ENCODE measurements at places on chromosomes 6 and 20.

- DNase-seq = no peak
Observed at GRCh38 chr20:32762754-32763201, 593 bp downstream of the DNMT3B start.

- DNase-seq = peak; percentile 75
Observed at GRCh38 chr6:19757036-19757435, 80.1 kb upstream of the ID4 start.

GRCh38 chr6:4670824-4671409, 105.3 kb upstream of the CDYL start:
- DNase-seq = no peak

DNA sequence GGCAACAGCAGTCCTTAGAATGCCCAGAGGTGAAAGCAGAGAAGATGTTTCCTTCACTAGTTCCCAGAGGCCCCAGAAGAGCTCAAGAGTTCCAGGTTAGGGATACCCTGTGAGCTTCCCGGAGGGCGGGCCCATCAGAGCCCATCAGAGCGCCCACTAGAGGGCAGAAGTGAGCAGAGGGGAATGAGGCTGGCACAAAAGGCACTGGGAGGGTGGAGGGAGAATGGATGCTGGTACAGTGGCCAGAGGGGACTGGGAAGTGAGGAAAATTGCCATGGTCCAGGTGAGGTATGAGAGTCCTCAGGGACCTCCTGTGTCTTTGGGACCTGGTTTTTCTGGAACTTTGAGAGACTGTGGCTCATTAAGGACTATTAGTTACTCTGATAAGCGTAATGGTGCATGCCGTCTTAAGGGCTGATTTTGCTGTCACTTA, 57.3 kb downstream of the LINC00237 start:
- no peak for DNase-seq

- DNase-seq = no peak
Observed at GRCh38 chr6:14922706-14923460, 323.0 kb upstream of the JARID2 start.

DNA sequence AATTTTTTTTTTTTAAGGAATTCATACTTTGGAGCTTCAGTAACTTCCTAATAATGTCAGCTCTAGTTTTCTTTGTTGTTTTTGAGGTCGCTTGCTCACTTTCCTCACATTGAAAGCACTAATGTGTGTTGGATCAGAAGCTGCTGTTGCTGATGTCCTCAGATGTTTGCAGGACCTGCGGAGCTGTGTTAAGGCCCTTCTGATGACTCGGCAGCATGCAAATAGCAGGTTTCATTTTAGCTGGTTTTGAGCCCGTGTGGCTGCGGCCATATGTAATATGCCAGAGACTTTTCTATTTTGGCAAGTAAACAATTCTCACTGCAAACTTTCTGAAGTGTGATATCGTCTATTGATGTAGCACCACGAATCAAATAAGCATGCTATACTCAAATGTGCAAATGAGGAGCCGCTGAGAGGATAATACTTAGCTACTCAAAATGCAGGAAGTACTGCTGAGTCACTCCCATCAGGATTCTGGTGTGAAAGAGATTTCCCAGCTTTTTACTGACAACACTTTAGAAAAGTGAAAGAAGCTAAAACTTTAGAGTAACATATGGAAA, 187.8 kb downstream of the SASH1 start:
- peak; percentile 92 for DNase-seq

DNA sequence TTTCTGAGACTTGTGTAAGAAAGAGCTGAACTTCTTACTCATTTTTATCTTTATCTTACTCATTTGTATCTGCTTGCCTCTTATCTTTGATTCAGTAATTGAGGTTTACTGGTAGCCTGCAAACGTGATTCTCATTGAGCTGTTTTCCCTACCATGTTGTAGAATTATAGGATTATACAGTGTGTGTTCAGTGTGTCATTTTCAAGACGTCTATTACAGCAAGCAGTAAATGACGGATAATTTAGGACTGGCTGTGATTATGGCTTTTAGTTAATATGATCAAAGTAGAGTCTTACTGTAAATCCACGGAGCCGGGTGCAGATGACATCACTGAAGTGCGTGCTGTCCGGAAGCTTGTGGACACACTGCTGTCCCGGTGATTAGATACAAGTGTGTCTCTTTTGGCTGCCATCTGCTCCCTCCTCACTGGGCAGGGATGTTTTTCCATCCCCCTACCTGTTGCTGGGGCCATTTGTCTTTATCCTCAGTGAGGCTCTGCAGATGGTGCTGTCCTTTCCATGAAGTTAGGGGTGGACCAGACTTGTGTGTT, 6.0 kb downstream of the NELFCD start:
- no peak for DNase-seq

DNA sequence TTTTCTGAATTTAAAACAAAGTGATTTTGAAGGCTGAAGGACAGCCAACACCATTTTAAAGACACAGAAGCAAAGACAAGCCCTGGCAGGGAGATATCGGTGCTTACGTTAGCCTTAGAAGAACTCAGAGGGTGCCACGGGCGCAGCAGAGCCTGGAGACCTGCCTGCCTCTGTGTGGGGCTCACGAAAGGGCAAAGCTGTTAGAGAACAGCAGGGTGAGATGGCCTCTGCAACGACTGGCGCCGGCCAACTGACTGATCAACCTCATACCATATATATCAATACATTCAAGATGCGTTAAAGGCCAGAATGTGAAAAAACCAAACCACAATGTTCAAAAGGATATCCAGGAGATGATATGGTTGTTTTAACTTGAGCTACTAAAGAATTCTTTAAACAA, 151.0 kb upstream of the RPS6KA2 start:
- no peak for DNase-seq

DNA sequence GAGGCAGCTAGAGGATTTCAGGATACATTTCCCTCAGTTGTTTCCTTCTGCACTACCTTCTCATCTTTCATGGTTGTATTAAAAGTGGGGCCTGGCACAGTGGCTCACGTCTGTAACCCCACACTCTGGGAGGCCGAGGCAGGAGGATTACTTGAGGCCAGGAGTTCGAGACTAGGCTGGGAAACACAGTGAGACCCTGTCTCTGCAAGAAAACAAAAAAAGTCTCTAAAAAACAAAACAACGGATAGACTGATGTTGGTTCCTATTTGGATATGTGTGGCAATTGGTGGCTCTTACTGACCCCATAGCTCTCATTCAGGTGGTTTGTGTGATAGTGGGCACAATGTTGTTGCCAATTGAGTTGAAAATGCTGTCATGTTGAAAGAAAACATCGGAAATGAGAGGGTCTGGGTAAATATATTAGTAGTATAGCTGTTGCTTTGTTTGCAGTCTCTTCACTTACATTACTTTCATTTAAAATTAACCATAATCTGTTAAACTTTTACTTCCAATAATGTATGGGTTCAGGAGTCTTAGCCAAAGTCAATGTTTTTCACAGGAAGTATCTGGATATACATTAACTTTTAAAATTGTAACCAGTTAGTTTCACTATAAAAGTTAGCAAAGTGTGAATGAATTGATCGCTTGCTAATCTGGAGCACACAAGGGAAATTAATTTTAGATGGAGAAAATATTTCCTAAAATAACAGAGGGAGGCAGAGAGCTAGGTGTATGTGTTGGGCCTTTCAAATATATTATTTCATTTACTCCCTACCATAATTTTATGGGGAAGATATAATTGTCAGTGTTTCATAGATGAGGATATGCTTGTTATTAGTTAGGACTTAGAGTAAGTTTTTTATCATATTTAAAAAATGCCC, 31.1 kb downstream of the UTRN start:
- no peak for DNase-seq

DNA sequence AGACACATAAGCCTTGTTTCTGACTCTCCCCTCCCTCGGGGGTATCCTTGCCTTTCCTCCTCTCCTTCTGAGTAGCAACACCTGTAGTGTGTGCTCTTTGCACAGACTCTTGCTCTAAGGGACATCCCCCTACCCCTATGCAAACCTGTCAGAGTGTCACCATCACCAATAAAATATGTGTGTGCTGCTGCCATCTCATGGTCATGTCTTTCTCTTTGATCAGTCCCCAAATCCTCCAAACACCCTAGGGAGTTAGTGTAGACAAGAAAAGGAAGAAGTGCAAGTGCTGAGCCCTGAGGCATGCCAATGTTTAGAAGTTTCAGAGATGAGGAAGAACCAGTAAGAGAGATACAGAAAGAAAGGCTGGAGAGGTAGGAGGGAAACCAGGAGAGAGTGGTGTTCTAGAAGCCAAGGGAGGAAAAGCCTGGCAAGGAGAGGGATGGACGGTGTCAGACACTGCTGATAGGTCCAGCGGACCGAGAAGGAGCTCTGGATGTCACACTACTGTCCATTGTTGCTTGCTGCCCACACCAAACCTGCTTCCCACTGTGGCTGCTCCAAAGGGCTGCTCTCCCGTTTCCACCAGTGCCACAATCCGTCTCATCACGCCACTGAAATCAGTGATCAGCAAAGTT, 16.4 kb downstream of the TRMT6 start:
- DNase-seq = no peak

GRCh38 chr20:63937596-63937995, 18.6 kb downstream of the UCKL1 start:
- no peak for DNase-seq

- DNase-seq = peak; percentile 27
Observed at GRCh38 chr6:156890627-156891314, 113.6 kb downstream of the ARID1B start.

GRCh38 chr6:38542031-38542430, 97.7 kb downstream of the BTBD9 start:
- no peak for DNase-seq

DNA sequence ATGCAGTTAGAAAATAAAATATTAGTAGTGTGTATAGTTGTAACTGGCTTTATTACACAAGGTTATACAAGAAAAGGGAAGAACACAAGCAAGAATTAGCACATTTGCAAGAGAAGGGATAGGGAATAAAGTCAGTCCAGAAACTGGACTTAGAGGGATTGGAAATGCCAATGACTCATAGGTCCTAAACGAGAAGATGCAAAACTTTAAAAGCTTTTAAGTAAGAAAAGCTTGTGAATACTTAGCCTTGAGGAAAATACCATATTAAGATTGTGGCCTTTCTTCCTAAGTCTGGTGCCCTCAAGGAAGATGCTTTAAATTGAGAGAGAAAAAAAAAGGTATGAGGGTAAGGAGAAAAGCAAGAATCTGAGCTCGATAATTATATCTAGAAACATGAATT, 102.3 kb upstream of the MCHR2 start:
- no peak for DNase-seq

- no peak for DNase-seq
Observed at GRCh38 chr6:42938987-42939809, 9.9 kb downstream of the CNPY3 start.

DNA sequence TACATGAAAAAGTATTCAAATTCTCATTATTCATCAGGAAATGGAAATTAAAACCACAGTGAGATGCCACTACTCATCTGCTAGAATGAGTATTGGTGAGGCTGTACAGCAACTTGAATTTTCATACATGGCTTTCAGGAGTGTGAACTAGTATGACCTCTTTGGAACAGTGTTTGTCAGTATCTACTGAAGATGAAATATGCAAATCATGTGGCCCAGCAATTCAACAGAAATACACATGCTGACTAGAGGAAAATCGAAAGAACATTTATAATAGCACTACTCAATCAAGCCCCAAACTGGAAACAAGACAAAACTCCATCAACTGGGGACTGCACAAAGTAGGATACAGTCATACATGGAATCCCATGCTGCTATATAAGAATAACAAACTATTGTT, 102.2 kb downstream of the DCDC2 start:
- no peak for DNase-seq

DNA sequence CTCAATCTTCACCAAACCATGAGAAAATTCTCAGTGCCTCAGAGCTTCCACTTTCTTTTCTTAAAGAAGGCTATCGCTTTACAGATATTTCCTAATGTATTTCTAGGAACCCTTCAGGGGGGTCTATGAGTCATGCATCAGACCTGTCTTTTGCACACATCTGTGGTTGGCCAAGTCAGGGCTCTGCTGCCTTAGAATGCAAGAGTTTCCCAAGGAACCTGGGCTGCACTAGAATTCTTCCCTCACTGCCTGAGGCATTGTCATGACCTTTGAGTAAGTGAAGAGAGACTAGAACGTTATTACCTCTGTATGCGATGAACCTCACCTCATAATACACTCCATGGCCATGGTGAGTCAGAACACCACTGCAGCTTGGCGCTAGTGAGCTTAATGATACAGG, 365.0 kb upstream of the ID4 start:
- DNase-seq = peak; percentile 91

DNA sequence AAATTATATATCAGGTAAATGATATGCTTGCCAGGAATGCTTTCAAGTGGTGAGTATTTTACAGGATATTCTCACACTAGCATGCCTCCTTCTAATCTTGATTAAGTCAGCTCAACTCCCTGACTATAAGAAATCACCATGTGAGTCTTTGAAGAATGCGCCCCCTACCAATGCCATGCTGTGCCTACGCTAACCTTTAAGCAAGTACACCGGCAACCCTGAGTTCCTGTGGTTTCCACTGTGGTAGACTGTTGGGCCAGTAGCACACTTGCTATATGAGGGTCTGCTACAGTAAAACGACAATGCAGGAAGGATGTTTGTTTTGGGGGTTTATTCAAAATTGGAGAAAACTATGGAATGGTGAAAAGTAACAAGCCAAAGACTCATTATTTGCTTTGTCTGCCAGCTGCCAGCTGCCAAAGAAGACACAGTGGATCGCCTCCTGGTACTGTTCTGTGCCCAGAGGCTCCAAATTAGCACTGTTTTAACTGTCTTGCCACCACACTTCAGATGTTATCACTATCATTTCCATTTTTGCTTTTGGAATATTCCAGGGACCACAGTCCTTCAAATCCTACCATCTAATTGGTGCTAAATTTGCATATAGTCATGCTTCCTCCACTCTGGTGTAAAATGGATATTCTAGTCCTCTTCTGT, 333.5 kb downstream of the RNGTT start:
- no peak for DNase-seq

DNA sequence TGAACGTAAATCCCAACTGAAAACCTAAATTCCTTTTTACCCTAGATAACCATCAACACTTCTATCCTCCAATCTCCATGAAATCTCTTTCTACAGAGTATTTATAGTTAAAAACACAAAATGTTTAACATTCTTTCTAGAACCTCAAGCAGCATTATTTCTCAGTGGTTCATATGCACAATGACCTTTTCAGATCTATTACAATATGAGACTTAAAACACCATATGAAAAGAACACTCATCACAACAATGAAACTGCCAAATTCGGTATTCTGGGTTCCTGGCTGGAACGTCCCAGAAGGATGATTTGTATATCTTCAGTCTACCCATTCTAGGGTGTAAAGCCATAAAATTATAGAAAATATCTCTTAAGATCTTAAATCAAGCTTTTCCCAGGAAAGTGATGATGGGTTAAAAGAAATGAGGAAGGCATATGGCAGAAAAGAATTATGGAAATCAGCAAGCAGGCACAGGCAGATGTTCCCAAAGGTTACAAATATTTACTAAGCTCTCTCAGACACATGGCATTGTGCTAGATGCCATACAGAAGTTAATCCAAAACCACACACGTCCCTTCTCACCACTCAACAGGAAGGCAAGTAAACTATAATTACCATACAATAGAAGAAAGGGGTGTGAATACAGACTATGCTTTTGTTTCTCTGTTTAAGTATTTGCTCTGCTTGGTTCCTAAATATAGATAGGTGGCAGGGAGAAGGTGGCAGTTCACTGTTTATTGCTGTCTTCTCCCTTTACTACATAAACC, 118.0 kb downstream of the CHD6 start:
- peak; percentile 93 for DNase-seq

GRCh38 chr6:151276112-151276740, 36.5 kb downstream of the AKAP12 start:
- DNase-seq = peak; percentile 91
